ENCODE measurements at places on chromosomes 3 and 15.

- DNase-seq: no peak
Observed at GRCh38 chr3:134795746-134796280, 753 bp downstream of the EPHB1 start.

DNA sequence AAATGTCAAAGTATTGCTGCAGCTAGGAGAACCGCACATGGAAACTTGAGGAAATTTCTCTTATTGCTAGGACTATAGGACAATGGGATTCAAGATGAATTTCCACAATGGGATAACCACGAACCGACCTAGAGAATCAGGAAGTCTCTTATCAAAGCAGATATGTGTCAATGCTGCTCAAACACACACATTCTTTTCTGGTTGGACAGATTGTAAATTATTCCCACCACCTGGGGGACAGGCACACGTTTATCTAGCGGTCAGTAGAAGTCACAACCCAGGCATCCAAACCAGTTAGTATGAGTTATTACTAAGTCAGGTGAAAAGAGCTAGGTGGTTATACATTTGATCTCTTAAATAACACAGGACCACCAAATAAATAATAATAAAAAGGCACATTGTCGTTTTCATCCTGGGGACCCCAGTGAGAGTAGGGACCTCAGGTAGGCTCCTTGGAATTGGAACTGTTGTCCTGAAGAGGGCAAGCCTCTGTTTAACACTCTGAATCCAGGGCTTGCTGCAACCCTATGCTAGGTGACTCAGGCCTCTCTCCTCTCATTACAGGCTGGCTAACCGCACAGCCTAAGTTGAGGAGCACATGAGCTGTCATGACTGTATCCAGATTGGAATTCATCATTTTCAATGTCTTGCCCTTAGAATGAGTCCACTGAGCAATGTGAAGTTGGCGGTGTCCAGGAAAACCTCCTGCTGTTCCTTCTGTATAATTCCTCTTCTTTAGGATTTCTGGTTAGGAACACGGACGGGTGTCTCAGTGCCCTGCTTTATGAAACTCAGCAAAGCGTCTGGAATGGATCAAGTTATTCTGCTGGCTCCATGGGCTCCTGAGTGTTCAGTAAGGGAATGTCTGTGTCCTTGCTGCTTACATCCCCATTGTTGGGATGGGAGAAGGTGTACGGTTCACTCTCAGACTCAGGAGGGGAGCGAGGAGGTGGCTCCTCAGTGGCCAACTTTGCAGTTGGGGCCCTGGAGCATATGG is 59.0 kb downstream of the CLEC3B start:
- no peak for DNase-seq

DNA sequence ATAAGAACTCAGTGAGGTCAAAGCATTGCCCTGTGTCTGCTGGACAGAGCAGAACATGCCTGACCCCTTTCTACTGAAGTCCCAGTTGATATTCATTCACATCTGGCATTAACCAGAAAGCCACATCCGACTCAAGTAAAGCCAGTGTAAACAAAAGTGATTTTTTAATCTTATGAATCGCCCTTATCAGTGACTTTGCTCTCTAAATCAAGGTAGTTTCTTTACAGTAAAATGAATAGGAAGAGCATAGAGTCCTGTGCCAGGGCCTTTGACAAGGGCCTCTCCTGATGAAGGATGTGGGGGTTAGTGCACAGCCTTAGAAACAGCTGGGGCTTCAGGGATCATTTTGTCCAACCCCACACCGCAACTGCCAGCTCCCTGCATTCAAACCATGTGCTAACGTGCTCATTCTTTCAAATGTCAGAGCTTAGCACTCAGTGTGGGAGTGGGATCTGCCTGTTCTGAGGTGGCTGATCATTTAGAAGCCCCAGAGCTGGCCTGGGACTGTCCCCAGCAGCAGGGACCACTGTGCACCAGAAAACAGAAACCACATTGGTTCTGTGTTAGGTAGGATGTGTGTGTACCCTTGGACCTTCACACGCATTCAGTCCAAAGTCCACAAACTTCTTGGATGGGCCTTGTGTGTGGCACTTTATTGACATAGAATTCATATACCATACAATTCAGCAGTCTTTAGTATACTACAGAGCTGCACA is 55.3 kb downstream of the CCR4 start:
- no peak for DNase-seq

GRCh38 chr3:161316006-161316689 is 55.2 kb downstream of the SPTSSB start:
- no peak for DNase-seq

DNA sequence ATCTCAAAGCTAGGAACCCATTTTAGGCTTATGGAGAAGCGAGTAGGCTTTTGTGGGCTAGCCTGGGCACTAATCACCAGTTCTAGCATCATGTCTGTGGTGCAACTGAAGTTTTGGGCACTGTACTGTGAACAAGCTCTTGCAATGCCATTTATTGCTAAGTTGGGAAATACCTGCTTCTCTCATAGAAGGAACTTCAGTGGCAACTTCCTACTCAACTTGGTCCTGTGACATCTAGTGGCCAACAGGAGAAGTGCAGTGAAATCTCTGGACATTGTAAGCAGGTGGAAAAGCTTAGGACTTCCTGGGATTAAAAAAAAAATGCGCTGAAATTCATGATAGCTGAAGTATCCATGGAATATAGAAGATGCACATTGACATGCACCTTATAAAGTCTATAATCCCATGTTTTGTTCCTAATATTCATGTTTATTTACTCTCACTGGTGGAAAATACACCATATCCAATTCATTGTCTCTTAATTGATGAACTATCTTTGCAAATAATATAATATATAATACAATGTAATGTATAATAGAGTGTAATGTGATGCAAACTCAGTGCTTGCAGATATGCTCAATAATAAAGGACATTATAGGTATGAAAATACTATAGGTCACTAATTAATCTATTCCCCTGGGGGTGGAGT is 6.5 kb upstream of the ALDH1A3 start:
- DNase-seq: peak; percentile 74

GRCh38 chr15:93462690-93463089 is 373.7 kb upstream of the RGMA start:
- DNase-seq: no peak

DNA sequence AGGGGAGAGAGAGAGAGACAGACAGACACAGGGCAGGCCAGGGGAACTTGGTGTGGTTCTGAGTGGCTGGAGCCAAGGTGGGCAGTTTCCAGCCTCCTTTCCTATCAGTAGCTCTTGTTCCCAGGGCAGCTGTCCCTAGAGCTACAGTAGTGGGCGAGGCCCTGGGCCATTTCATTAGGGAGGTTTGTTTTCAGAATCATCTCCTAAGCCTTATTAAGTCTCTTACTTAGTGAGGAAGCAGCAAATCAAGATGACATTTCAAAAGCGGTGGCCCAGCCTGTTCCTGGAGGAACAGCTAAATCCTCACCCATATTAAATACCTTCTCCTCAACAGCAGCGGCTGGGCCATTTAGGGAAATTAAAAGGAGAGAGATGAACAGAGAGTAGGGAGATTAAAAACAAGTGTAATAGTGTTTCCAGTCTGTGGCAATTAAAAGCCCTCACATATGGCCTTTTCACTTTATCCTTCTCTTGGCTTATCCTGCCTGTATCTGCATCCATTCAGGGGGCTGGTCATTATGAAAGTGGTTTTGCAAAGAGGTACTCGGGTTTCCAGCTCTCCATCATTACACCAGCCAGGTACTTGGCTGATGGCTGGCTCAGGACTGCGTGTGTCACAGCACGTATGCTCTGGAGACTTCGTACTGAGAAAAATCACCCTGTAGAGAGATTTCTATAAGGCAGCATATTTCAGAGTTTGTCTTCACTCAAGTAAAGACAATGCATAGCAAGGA is 91.9 kb upstream of the PRR23C start:
- DNase-seq: no peak

GRCh38 chr15:66491846-66492245 is 5.7 kb downstream of the SNAPC5 start:
- no peak for DNase-seq

DNA sequence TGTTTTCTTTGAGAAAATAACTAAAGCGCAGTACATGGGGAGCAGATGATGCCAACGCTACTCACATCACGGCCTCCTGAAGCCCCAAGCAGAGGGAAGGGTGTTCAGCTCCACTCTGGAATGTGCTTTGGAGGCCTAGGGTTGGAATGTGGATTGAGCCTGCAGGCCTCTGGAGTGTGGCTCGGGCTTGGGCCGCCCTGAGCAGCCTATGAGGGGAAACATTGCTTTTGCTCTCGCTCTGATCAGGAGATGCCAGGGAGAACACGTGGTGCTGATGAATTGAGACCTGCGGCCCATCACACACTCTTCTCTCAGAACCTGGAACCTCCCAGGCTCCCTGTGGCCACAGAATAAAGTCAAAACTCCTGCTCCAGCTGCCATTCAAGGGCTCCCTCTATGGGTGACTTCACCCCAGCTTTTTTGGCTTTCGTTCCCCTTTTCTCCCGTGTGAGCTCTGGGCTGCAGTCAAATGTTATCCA is 23.3 kb downstream of the CCDC13 start:
- DNase-seq: peak; percentile 53

DNA sequence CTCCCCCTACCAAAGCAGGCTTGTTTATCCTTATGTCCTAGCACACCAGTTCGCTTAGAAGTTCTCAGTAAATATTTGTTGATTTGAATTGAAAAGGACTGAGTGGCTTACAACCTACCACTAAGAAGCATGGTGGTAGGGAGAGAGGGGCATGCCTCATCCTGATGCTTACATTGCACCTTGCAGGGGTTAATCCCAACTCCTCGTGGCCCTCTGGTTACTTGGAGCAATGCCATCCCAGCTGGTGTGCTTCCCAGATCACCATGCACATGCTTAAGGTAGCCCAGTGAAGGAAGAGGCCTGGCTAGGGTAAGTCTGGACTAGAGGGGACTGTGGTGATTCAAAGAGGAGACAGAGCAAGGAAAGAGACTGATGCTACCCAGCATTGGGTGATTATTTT is 253.3 kb downstream of the CLSTN2 start:
- DNase-seq: no peak
